Left ventricle myocardium inferior (tissue), 1 donor: ENCODE measurements at places on chromosomes 3 and 15. TPM values are rescaled to one million over a fixed set of nuclear protein-coding genes. Genes with fewer than 3 reads are reported as not detected.

SPINK8 gene
- not detected for total RNA-seq

WDR49 gene
- total RNA-seq, result 3.7 TPM

RTP1 gene
- total RNA-seq, result not detected

MORC1 gene
- total RNA-seq, result not detected

PLS1 gene
- 2.6 TPM for total RNA-seq

CCR8 gene
- total RNA-seq, result not detected

ALPK3 gene
- total RNA-seq, result 181 TPM

SLC24A1 gene
- total RNA-seq, result 2.3 TPM

DNAJB11 gene
- total RNA-seq, result 24.6 TPM

NR2E3 gene
- total RNA-seq, result not detected

IQCF6 gene
- total RNA-seq, result not detected

ZMYND10 gene
- not detected for total RNA-seq

ITIH3 gene
- 0.55 TPM for total RNA-seq

LIPC gene
- 1.5 TPM for total RNA-seq

PLSCR5 gene
- total RNA-seq, result not detected

TJP1 gene
- 108 TPM for total RNA-seq

SNX22 gene
- total RNA-seq, result 2.0 TPM

TFG gene
- 114 TPM for total RNA-seq

CDCP1 gene
- 0.25 TPM for total RNA-seq

EXD1 gene
- total RNA-seq, result not detected

SERPINI2 gene
- 0.41 TPM for total RNA-seq

TM6SF1 gene
- total RNA-seq, result 4.7 TPM

SI gene
- total RNA-seq, result not detected

PLXND1 gene
- 45.5 TPM for total RNA-seq

GABRR3 gene
- total RNA-seq, result not detected

C2CD4A gene
- total RNA-seq, result not detected

CHL1 gene
- 8.8 TPM for total RNA-seq

NEIL1 gene
- total RNA-seq, result 8.2 TPM

OGG1 gene
- 9.2 TPM for total RNA-seq

P3H2 gene
- total RNA-seq, result 0.82 TPM

TUBGCP5 gene
- 11.3 TPM for total RNA-seq

SLC24A5 gene
- not detected for total RNA-seq

GPR149 gene
- not detected for total RNA-seq

GOLGA8T gene
- 0.47 TPM for total RNA-seq

GOLGA8G gene
- total RNA-seq, result not detected

SSUH2 gene
- total RNA-seq, result 1.1 TPM

COL6A5 gene
- total RNA-seq, result not detected
